ENCODE measurements at places on chromosomes 7 and 10.

DNA sequence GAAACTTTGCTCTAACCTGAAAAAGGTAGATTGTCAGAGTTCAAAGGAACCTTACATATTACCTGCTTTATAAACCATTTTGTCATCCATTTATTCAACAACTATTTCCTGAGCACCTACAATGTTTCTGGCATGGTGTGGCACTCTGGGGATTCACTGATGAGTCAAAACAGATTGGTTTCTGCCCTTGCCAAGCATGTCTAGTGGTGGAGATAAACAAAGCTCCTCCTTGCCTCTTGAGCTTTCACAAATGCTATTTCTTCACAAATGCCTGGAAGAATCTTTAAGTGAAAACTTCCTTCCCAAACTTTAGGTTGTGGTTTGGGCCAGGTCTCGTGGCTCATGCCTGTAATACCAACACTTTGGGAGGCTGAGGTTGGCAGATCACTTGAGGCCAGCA, 85.1 kb upstream of the RELN start:
- no peak for DNase-seq

DNA sequence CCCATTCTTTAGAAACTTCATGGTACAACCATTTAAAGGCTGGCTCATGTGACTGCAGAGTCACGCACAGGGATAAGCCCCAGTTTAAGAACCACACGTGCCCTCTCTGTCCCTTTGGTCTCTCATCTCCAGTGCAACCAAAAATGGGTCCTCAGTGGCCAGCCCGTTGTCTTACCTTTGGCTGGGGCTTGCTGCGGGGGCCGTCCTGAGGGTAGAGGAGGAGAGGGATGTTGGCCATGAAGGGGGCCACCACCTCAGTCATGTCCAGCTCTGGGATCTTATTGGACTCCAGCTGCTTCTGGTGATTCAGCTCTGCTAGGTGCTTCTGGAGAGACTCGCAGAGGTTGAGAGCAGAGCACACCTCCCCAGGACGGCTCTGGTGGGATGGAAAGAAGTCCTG, 22.3 kb downstream of the PSAP start:
- no peak for DNase-seq

DNA sequence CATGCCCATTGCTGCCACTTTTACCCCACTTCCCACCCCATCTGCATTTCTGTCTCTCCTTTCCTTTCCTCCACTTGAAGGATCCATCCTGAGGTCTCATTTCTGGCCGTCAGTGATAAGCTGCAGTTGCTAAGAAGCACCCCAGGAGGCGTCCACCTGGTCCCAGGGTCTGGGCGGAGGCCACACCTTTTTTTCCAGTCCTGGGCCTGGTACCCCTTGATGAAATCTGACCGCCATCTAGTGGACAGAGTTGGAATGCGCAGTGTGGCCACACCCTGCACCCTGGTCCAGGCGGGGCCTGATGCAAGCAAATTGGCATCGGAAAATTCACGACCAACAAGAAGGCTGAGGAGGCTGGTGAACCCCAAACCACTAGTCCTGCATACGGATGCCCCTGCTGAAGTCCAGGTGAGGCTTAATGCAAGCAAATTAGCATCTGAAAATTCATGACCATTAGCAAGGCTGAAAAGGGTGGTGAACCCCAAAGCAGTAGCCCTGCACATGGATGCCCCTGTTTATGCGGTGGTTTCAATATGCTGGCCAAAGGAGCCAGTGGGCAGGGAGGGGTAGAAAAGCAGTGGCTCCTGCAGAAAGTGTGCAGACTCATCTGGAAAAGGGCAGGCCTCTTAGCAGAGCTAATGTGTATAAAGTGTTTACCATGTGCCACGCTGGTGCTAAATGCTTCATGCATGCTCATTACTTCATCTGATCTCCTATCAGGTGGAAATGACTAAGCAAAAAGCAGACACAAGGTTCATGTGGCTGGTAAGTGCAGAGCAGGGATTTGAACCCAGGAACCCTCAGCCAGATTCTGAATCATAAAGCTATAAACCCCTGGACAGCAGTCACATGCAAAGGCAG, 43.2 kb downstream of the GPAM start:
- DNase-seq: no peak

- DNase-seq: no peak
These were observed 192.4 kb downstream of the ADARB2 start for GRCh38 chr10:1544929-1545328.

GRCh38 chr10:132570771-132571649, 33.4 kb downstream of the INPP5A start:
- DNase-seq: no peak

GRCh38 chr7:94449151-94449725, 54.5 kb downstream of the COL1A2 start:
- no peak for DNase-seq

GRCh38 chr7:46215987-46216567, 295.0 kb upstream of the IGFBP3 start:
- no peak for DNase-seq

DNA sequence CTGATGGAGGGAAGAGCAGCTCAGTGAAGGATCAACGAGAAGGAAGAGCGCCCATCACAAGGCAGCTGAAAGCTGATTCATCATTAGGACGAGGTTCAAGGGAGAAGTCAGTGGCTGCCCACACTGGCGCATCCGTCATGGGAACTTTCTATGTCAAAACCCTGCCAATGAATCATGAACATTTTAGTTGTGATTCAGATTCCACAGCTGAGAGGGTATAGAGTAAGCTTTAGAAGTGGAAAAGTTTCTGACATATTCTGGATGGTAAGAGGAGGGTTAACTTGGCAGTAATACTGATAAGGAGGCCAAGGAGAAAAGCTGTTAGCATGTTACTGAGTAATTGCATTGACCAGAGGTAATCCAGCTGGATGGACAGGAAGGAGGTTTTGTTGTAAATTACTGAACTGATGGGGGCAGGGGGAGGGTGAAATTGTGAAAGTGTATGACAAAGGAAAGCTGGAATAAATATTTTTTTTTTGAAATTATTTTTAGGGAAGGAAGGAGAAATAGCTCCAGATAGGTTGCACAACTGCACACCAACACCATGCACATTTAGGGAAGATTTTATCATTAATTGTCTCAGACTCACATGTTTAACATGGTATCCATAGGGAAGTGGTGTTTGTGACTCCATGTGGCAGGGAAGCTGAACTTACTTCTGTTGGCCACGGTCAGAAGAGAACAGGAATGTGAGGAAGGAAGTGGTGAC, 78.3 kb upstream of the NRP1 start:
- no peak for DNase-seq

DNA sequence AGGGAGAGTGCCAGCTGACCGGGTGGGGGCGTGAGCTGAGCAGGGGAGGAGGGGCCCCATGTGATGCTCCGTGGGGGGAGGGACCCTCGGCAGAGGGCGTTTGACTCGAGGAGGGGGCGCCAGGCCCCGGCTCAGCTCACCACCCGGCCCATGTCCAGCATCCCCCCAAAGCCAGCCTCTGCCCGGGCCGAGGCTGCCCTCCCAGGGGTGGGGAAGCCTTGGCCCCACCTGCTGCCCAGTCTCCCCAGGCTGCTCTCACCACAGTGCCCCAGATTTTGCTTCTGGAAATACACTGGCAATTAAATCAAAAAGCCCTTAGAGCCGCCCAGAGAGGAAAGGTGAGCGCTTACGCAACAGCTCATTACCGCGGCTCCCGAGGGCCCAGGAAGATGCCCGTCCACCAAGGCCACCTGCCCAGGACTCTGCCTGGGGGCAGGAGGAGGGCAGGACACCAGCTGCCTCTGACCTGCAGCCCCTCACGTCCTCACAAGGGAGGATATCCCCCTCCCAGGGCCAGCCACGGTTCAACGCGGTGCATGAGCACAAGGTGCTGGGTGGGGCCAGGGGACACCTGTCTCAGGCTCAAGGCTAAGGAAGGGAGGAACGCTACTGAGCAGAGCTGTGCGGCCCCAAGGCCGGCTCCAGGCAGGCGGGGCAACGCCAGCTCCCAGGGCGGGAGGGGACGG, 70.0 kb upstream of the INPP5A start:
- no peak for DNase-seq

GRCh38 chr10:44396671-44397191, 11.8 kb upstream of the CXCL12 start:
- DNase-seq: no peak

GRCh38 chr10:86960003-86960862, 1.8 kb downstream of the SNCG start:
- peak; percentile 77 for DNase-seq

Data from suprapubic skin (tissue), 4 donors.